NAMALWA (cell line): ENCODE measurements at places on chromosomes 13 and 19.

- no peak for DNase-seq
These were observed 7.8 kb downstream of the ZSWIM4 start for GRCh38 chr19:13803038-13803437.

DNA sequence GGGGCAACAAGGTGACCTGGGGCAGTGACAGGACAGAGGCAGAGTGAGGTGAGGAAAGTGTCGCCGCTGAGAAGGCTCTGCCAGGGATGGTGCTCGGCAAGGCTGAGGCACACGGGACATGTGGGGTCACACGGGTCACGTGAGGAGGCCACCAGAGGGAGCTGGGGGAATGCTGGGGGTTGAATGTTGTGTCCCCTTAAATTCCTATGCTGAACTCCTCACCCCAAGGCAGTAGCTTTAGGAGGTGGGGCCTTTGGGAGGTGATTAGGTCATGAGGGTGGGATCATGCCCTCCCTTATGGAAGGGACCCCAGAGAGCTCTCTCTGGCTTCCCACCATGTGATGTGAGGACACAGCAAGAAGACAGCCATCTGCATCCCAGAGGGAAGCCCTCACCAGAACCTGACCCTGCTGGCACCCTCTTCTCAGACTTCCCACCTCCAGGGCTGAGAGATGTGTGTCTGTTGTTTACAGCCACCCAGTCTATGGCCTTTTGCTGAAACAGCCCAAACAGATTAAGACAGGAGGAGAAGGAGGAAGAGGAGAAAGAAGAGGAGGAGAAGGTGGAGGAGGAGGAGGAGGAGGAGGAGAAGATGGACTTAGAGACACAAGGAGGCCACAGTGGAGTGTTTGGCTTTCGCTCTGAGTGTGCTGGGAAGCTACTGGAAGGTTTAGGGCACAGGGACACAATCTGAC lies 35.4 kb downstream of the RFX2 start:
- no peak for DNase-seq

DNA sequence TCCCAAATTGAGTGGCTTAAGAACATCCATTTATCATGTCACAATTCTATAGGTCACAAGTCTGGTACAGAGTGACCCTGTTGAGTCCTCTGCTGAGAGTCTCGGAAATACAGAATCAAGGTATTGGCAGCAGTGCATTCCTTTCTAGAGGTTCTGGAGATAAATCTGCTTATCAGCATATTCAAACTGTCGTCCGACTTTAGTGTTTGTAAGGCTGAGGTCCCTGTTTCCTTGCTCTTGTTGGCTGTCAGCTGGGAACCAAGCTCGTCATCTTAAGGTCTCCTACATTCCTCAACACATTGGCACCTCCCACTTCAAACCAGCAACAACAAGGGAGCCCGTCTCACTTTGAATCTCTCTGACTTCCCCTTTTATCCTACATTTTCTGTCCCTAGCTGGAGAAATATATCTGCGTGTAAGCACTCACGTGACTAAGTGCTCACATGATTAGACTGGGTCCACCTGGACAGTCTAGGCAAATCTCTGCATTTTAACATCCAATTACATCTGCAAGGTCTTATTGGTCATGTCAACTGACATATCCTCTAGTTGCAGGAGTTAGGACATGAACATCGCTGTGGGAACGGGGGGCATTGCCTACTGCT lies 886.8 kb downstream of the PCDH9 start:
- DNase-seq: no peak

DNA sequence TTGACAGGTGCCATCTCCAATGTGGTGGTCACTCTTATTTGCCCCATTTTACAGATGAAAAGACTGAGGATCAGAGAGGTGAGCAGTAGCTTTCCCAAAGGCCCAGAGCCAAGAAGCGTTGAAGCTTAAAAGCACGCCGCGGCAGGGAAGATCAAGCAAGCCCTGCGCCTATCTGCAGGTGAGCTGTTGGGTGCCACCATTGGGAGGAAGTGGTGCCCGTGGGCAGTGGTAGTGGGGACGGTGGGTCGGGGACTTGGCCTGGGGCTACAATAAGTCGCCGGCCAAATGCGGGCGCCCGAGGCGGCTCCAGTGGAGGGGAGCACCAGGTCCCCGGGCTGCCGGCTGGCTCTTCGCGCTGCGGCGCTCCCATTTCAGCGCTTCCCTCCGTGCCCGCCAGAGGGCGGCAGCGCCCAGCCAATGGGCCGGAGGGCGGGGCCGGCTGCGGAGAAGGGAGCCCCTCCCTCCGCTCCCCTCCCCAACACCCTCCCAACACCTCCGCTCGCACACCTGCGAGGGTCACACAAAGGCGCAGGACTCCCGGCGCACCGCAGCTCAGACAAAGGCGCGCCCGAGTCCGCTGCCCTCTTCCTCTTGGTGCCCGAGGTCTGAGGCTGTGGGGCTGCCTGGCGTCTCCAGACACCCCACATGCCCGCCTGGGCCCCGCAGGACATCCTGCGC lies 744 bp upstream of the POU2F2 start:
- peak; percentile 86 for DNase-seq

DNA sequence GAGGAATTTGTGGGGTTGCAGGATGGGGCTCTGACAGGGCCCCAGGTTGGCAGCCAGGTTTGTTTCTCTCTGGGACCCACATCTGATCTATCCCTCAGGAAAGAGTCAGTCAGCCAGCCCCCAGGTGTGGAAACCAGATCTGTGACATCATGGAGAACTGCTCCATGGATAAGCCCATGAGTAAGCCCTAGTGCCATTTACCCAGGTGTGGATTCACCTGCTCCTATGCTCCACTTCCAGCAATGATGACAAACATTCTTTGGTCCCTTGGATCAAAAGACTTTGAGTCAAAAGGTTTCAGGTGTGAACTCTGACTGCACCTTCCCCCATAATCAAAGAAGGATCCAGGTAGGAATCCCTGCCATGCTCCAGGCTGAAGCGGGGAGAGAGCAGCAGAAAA lies 26.9 kb upstream of the IGFL4 start:
- DNase-seq: no peak

DNA sequence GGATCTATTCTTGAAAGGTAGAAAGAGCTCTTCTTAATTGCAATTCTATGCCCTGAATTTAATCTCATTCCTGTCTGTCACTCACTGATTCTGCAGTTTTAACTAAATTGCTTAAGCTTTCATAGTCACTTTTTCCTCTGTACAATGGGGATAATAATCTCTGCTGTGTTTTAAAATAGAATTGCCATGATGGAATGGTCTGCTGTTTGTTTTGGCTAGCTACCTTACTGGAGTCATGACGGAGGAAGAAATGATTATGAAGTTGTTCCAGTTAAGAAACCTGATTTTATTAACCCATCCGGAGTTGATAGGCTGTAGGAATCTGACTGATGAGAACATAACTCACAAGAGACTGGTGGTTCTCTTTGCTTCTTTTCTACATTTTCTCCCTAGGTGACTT lies 54.9 kb upstream of the ITM2B start:
- DNase-seq: no peak

- DNase-seq: no peak
These were observed 920 bp upstream of the TIMM13 start for GRCh38 chr19:2428321-2428690.

DNA sequence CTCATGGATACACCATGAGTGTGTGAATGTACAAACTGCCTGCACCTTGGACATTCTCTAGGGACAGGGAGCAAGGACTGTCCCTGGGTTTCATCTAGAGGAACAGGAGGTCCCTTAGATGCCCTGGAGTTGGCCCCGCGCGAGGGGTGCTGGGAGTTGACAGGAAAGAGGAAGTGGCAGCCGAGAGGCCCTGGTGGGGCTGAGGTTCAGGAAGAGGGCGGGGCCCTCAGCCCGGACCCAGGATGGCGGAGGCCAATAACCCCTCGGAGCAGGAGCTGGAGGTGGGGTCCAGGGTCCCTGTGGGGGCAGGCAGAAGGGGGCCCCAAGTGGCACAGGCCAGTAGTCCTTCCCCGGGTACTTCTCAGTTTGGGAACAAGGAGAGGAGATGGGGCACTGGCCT lies 6.9 kb downstream of the PKN1 start:
- DNase-seq: peak; percentile 85

GRCh38 chr13:34310539-34310938 lies 492.6 kb downstream of the RFC3 start:
- no peak for DNase-seq

DNA sequence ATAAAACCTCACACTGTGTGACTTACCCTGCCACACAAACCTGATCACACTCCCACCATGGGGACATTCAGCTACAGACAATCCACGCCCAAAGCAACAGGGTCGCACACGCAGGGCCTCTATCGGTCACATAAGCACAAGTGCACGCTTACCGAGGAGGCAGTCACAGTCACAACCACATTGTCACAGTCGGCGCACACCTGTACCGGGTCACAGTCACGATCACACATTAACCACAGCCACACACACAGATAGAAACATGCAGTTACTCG lies 579 bp downstream of the ZNF566 start:
- peak; percentile 70 for DNase-seq

GRCh38 chr19:12139269-12139668 lies 881 bp downstream of the ZNF20 start:
- DNase-seq: no peak

DNA sequence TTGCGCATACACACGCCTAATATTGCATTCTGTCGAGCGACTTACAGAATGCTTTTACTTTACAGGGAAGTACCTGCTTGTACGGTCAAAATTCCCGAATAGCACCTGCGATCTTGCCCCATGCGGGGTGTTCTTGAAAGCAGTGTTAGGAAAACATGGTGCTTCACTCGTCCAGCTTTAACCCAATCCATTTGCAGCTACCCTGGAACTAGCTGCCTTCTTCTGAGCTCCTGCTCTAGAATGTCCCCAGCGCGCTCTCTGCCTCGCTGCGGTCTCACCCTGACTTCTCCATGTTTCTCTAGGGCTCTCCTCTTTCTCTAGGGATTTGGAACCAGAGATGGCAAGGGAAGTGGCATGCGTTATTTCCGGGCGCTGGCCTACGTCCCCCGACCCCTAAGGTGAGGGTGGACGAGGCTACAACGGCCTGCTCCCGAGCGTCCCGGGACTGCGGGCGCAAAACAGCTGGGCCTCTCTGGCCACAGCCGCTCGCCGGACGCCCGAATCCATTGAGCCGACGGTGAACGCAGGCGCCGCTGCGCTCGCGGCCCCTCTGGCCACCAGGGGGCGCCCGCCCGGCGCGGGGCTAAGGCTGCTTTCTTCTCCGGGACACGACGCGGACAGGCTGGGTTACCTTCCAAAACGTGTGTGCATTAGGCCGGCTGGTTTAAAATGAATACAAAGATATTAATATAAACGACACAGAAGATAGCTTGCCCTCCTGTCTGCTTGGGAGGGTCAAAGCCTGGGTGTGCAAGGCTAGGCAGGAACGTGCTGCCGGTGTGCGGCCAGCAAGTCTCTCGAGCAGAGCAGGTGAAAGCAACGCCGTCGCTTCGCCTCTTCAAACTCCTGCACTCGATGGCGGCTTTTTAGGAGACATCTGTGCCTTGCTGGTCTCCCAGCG lies 1.8 kb upstream of the SPRY2 start:
- peak; percentile 69 for DNase-seq

DNA sequence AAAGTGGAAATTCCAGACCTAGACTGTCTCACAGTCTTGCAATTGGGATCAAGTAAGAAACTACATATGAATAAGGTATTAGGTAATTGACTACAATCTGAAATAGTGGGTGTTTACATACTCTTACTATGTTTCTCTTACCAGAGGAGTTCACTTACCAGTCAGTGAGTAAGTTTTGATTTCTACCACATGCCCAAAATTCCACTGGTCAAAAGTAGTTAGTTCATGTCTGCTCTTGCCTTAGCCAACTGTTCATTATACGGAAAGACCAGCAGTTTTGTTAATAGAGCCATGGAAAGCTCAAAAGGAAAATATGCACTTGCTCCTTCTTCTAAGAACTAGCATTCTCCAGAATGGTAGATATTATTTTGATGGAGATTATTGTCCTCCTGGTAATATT lies 490.8 kb downstream of the RFC3 start:
- DNase-seq: no peak

GRCh38 chr19:51295382-51296126 lies 15.9 kb upstream of the IGLON5 start:
- no peak for DNase-seq

DNA sequence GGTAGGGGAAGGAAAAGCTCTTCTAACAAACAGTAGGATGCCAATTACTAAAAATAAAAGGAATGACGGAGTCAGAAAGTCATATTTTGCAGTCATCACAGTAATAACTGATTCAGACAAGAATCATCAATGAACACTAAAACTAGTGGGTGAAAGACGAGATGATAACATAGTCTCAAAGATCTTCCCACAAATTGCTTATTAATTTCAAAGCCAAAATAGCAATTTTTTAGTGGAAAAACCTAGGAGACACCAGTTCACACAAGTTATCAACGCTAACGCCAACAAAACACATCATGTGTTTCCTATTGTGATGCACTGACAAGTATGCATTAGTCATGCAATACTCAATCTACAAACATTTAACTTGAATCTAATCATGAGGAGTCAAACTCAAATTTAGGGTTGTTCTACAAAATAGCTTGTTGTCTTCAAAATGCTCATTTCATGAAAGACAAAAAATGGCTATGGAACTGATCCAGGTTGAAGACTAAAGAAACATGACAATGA lies 18.6 kb downstream of the ZNF233 start:
- no peak for DNase-seq

DNA sequence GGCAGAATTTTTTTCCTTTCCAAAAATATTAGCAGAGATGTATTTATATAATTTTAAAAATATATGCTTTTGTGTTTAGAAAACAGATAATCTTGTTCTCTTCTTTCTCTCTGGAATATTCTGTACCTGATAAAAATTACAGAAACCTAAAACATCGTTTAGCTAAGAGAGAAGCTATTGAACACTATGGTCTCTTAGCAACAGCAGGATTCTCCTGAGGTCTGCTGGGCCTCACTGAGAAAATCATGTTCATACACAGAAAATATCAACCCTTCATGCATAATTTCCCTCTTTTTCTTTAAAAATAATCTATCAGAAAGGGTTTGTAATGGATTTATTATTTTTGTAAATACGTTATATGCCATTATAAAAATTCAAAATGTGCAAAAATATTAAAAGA lies 242.2 kb downstream of the DCLK1 start:
- DNase-seq: no peak

- DNase-seq: peak; percentile 80
These were observed 26.4 kb upstream of the TPTE2 start for GRCh38 chr13:19587635-19588300.

DNA sequence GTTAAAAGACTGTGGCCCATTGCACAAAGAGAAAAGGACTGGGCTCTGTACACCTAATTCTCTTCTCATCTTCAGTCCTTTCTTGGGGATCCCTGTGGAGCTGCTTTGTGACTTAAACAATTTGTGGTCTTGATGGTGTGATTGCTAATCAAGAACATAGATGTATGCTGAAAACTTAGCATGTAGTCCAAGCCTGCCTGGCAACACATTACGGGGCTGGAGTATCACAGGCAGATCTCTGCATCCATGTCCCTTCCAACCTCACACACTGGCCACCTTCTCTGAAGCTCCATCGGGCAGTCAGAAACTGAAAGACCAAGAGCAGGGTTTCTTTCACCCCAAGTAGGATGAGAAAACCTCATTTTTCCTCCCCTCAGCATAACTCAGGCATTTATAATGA lies 69.6 kb upstream of the ARGLU1 start:
- DNase-seq: no peak

DNA sequence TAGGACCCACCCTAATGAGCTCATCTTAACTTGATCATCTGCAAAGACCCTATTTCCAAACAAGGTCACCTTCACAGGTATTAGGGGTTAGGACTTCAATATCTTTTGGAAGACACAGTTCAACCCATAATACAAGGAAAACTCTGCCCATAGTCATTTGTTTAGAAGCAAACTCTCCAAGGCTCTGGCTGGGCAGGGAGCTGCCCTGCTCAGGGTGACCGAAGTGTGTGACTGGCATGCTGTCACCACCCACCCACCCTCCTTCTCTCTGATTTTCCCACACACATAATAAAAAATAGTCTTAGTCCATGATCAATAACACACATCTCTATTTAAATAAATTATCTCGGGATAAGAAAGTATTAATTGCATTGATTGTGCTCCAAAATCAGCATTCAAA lies 161.1 kb downstream of the KCTD15 start:
- DNase-seq: no peak
